ENCODE measurements at places on chromosomes 4 and X. TPM values are rescaled to one million over a fixed set of nuclear protein-coding genes. Genes with fewer than 3 reads are reported as not detected.

DNA sequence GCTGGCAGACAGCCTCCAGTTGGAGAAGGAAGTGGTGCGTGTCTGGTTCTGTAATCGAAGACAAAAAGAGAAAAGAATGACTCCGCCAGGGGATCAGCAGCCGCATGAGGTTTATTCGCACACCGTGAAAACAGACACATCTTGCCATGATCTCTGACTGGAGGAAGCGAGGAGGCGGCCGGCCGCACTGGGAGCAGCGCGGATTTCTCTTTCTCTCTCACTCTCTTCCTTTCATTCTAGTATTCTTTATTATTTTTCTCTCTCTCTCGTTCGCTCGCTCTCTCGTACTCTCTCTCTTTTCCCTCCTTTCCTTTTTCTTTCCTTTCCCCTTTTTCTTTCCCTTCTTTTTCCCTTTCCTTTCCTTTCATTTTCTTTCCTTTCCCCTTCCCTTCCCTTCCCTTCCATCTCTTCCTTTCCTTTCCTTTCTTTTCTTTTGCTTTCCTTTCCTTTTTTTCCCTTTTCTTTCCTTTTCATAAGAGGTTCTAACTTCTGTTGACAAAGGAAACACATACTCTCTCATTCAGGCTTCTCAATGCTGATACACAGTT, 1.2 kb downstream of the POU3F4 start:
- DNase-seq, result no peak

DNA sequence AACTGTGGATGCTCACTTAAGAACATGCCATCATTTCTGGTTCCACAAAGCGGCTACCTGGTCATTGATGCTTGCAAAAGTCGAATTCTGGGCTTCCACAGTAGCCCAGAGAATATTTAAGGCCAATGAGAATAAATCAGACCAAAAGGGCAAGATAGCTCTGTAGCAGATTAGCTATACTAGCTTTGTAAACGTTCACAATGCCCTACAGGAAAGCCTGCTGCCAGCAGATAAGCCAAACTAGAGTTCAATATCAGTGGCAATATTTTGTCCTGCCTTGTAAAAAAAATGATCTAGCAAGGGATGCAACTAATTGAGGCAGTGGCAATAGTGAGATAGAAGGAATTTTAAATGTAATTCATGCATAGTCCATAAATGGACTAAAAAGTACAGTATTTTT, 387.7 kb upstream of the TEX13C start:
- no peak for DNase-seq

DNA sequence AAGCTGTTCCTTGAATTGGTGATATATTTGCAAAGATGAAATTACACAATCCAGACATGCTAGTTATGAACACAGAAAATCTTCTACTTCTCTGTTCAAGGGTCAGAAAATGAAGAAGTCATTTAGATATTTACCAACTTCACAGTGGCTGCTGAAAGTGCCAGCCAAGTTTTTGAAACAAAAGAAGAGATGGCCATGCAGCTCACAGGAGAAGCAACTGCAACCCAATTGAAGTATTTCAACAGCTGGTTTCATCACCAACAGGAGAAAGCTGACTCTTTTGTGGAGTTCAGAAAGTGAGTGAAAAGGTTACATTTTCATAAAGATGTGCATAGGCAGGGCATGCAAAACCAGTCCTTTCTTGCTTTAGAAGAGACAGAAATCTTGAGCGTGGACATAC, 70.1 kb upstream of the LSM6 start:
- DNase-seq, result no peak

GRCh38 chr4:48299560-48299959, 29.9 kb upstream of the TEC start:
- no peak for DNase-seq

DNA sequence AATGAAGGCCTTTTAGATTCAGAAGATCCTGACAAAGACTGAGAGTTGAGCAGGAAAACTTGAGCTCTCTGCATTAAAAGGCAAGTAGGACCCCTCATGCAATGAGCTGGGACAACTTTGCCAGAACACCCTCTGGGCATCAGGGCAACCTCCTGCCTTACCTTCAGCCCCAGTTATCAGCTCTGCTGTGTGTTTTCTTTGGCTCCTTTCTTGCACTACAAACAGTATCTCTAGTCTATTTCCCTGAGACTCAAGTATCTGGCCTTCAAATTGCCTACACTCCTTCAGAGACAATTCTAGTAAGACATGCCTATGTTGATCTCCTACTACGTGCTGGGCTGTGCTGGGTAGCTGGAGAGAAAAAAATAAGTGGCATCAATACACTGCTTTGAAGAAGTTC, 192.2 kb downstream of the MID1IP1 start:
- no peak for DNase-seq

GRCh38 chrX:10519761-10520160, 100.6 kb downstream of the MID1 start:
- no peak for DNase-seq

DNA sequence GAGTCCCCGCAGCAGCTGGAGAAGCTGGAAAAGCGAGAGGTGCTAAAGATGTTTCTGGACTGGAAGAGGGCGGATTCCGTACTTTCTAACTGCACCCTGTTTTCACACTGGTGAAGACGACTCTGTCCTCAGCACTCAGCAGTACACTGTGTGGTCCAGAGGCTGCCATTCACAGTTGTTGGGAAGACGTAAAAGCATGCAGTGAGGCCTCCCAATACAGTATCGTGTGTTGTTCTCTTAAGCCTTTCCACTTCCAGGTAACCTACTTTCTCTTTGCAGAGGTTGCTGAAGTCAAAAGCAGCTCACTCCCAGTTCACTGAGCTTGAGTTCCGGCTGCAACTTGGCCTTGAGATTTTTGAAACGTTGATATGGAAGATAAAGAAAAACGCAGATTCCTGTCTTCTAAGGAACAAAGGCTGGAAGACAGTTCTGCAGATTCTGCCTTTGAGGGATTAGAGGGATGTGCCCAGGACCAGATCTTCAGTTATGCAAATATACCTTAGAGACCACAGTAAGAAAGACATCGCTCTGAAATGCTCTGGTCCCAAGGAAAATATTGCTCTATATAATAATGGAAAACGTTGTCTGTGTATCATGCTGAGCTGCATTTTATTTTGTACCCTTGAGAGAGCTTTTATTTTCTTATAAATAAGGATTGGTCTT, 540.9 kb downstream of the TRIML1 start:
- DNase-seq, result no peak

DNA sequence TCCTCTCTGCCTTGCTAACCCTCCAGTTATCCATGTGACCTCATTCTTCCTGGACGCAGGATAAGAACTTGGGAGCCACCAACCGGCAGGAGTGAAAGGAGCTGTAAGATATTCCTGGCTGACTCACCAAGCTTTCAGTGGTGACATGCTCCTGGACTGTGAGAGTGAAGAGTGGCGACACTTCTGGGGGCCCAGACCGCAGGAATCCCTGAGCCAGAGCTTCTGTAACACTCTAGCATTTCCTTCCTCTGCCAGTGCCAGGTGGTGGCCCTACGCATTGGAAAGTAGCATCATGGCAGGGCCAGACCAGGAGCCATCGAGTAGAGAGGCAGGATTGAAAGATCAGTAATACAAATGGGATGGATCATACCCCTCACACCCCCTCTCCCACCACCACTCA, 474.3 kb downstream of the ACTRT1 start:
- DNase-seq, result no peak

DNA sequence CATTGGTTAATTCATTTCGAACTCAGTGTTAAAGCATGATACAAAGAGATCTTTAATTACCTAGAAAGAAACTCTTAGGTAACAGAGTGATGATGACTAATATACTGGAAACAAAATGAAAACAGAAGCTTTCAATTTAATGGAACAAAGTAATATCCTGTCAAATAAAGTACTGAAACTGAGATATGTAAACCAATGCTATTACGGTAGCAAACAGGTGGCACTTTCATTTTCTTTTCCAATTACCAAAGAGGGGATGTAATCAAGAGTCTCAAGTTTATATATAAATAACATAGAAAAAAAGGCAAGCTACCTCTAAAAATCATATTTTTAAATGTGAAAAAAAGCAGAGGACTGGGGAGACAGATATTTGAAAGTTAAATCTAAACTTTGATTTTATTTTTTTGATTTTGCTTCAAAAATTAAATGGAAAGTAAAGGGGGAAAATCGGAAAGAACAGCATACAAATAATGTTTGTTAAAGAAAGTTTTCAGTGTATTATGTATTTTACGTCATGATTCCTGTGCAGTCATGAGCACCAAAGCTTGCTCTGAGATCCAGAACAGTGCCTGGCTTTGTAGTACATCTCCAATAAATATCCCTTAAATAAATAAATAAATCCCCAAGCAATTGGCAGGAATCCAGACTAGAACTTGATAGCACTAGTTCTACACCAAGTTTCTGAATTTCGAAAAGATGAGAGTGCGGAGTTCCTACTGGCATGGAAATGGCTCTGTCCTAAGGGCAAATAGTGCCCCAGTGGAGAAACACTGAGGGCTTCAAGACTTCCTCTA, 25.0 kb upstream of the RAPGEF2 start:
- DNase-seq, result no peak

DNA sequence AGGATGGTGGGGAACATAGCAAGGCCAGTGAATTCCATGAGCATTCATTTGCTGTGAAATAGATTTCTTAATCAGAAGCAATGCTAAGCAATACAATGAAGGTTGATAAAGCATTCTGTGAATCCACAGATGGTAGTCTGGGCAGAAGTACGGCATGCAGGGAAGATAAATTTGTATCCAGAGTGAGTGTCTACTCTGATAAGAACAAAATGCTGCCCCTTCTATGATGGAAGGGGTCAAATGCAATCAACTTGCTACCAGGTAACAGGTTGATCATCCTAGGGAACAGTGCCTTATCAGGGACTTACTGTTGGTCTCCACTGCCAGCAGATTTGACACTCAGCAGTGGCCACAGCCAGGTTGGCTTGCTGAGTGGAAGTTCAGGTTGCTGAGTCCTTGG, 189.4 kb downstream of the MAB21L2 start:
- DNase-seq, result no peak

DNA sequence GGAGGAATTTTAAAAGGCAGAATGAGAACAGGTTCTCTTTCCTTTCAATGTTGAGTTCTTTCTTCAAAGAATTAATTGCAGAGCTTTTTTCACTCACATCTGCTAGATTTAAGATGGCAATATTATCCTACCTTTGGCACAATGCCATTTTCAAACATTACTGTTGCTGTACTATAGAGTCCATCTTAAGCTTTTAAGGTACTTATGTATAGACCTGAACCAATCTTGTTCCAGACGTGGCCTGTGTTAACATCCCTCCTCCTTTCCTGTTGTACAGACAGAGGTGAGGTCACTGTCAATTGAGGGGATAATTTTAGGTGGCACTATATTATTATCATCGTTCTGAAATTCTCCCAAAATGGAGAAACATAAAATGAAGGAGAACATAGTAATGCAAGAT, 53.0 kb upstream of the MYOZ2 start:
- DNase-seq, result no peak

- no peak for DNase-seq
Measured at GRCh38 chr4:98744372-98745150, 86.2 kb upstream of the TSPAN5 start.

DNA sequence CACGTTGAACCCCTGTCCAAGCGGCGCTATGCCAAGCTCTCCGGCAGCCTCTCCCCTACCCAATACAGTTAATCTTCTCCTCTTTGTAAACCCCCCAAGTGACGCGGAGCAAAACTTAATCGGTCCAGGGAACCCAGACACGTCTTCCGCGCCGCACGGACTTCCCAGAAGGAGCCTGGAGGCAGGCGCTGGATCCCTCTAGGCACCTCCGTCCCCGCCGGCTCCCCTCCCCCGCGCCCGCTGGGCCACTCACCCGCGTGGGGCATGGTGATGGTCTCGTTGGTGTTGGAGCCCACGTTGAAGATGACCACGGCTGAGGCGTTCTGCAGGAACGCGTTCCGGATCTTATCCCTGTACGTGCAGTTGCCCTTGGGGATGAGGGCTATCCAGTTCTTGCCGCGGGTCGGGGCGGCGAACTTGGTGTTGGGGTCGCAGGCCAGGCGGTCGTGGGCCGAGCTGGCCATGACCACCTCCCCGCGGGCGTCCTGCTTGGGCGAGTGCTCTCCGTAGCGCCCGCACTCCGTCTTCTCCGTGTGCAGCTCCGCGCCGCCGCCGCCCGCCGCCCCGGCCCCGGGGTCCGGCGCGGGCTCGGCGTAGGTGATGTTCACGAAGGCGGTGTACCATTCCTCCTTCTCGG, 1.1 kb downstream of the RNF150 start:
- DNase-seq, result no peak

DNA sequence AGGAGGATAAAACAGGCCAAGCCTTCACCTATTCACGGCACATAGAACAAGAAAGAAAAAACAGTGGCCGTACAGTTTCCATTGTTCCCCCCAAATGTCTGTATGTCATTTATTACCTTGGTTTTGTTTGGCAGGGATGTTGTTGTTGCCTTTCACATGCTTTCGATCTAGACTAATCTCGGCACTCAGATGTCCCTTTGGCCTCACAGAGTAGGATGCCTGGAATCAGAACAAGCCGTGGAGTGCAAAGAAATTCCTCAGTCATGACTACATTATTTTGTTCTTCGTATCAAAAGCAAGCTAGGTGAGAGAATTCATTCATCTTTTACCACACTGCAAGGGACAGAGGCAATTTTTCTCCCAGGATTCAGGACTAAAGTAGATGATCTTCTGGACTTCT, 106.9 kb downstream of the SMIM20 start:
- DNase-seq, result no peak

DNA sequence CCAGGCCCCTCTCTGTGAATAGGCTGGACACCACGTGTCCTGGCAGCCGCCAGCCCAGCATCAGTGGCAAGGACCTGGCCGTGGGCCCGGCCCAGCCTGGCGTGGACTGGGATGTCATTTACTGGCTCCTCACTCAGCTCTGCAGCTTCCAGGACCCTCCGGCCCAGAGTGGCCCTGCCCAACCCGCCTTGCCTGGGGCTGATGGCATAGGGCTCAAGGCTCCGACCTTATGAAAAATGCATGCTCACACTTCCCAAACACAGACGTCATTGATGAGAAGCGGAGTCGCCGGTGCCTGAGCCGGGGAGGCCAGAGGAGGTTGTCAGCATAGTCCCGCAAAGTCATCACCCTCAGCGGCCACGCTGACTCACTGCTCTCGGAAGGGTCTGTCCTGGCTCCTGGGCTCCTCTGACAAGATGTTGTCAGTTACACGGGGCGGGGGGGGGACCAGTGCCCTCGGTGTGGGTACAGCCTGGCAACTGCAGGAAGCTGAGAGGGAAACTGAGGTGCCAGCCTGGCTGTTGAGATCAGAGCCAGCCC, 14.3 kb downstream of the CFAP99 start:
- no peak for DNase-seq

GRCh38 chr4:156970501-156971164, 966 bp downstream of the PDGFC start:
- no peak for DNase-seq

HNRNPDL gene
- 145 TPM for total RNA-seq

CENPVL2 gene
- not detected for total RNA-seq

ADAM29 gene
- total RNA-seq, result not detected

CCDC149 gene
- 11.8 TPM for total RNA-seq

HS3ST1 gene
- total RNA-seq, result 0.14 TPM

SPANXA1 gene
- not detected for total RNA-seq

ARAP2 gene
- total RNA-seq, result 25.3 TPM

GABRG1 gene
- total RNA-seq, result not detected

XAGE2 gene
- not detected for total RNA-seq

HUWE1 gene
- 102 TPM for total RNA-seq

HHIP gene
- 0.49 TPM for total RNA-seq

Data from thoracic aorta (tissue), 2 donors.